NCI-H226 (cell line): ENCODE measurements at places on chromosomes 12 and 14.

DNA sequence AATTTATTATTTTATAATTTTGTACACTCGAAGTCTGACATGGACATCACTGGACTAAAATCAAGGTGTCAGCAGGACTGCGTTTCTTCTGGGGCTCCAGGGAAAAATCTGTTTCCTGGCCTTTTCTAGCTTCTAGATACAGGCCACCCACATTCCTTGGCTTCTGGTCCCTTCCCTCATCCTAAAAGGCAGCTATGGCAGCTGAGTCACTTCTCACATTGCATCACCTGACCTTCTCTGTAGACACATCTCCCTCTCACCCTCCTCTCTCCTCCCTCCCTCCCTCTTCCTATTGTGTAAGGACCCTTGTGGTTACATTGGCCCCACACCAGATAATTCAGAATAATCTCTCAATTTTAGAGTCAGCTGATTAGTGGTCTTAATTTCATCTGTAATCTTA, 92.4 kb downstream of the RPS6KA5 start:
- no peak for DNase-seq

DNA sequence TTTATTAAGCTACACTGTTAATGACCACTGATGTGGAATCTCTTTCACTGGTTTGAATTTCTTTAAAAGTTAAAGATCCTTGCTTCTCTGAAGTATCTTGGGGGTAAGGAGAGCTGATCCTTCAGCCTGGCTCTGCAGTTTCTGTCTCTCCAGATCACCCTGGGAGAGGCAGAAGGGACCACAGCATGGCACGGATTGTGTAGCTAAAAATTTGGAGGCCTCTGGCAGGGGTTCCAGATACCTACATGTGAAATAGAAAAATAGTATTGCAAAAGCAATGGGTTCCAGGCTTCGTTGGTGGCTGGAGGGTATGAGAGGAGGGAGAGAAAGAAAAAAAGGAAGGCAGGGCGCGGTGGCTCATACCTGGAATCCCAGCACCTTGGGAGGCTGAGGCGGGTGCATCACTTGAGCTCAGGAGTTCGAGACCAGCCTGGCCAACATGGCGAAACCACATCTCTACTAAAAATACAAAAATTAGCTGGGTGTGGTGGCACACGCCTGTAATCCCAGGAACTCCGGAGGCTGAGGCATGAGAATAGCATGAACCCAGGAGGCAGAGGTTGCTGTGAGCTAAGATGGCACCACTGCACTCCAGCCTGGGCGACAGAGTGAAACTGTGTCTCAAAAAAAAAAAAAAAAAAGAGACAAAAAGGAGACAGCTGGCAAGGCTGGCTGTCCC, 3.4 kb downstream of the CHST11 start:
- no peak for DNase-seq

DNA sequence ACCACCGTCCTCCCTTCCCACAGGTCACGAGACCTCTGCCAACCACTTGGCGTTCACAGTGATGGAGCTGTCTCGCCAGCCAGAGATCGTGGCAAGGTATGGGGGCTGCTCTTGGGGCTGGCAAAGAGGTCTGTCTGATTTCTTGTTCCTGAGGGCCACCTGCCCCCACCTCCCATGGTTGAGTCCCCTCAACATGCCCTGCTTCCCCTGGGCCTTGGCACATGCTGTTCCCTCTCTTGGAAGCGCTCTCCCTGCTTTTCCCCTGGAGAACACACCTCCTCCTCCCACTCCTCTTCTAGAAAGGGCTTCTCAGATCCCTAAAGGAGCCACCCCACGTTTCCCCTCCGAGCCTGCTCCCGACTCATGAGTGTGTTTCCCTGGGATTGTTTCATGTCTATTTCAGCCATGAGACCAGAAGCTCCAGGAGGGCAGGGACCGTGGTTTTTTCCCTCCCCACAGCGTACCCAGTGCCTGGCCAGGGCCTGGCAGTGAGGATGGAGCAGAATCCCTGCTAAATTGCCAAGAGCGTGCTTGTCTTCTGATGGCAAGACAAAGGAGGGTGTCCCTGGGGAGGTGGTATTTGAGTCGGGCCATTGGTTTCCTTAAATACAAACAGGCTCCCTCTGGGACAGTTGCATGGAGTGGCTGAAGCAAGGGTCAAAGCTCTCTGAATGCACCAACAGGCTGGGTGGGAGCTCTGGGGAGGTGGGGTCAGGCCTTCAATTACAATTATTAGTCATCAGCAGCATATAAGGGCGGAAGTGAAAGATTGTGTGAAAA, 34.1 kb downstream of the CYP46A1 start:
- no peak for DNase-seq

GRCh38 chr14:57302883-57303282, 34.1 kb downstream of the AP5M1 start:
- no peak for DNase-seq

DNA sequence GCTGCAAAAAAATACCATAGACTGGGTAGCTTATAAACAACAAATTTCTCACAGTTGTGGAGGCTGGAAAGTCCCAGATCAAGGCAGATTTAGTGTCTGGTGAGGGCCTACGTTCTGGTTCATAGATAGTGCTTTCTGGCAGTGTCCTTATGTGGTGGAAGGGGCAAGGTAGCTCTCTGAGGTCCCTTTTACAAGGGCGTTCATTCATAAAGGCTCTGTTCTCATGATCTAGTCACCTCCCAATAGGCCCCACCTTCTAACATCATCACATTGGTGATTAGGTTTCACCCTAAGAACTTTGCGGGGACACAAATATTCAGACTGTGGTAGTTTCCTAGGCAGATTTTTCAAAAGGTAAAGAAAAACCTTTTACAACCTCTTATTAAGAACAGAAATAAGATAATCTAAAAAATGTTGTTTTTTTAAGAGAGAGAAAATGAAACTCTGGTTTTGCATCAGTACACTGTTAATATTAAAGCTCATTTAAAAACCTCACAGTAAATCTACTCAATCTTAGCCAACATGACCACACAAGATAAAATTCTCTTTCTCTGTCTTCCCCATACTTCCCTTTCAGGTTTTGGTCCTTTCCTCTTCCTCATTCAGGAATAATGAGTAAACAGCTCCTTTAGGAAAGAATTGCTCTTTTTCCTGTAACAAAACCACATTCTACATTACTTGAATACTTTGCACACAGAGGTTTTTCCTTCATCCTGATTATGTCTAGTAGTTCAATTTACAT, 117.5 kb downstream of the UNC79 start:
- no peak for DNase-seq

DNA sequence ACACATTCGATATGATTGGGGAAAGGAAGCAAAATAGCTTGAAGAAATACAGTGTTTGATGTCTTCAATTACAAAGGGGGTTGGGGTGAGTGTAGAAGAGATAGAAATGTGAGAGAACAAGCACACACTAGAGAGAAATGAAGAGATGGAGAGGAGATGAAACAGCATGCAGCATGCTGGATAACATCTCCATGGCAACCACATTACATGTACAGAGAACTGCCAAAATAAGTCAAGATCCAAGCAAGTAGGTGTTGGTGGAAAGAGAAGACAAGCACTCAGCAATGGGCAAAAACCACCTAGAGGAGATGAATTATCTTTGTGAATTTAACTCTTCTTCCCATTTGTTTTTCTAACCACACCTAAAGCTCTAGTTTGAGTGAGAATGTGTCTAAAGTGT, 289.8 kb downstream of the GRIN2B start:
- no peak for DNase-seq

- no peak for DNase-seq
Observed at GRCh38 chr14:60349663-60350365, 100.8 kb downstream of the PPM1A start.

GRCh38 chr12:52608161-52608560, 6.9 kb upstream of the KRT72 start:
- no peak for DNase-seq

- no peak for DNase-seq
Observed at GRCh38 chr14:37625597-37626595, 30.5 kb downstream of the TTC6 start.
